Stimulated activated CD4-positive, alpha-beta T cell treated with anti-CD3 and anti-CD28 coated beads, Interleukin-1b, Interleukin-23, amount 100 ng/mL, for 1 hour (primary cell): ENCODE measurements at places on chromosomes 13 and 19.

DNA sequence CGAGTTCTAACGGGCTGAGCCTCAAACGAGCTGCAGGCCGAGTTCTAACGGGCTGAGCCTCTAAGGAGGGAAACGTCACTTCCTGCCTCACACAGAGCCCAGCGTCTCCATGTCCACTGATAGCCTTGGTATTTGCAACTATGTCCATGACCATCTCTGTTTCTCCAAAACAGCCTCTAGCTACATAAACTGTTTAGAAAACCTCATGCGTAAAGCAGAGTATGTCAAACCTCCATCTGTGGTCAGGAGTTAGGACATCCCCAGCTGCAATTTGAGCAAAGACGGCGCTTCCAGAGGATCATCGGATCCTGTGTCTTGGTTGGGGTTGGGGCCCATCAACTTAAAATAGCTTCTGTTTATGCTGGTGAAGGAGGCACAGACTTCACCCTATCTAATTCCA, 20.8 kb downstream of the RASA3 start:
- DNase-seq = no peak

- no peak for DNase-seq
Observed at GRCh38 chr19:19575411-19575810, 37.3 kb downstream of the CILP2 start.

DNA sequence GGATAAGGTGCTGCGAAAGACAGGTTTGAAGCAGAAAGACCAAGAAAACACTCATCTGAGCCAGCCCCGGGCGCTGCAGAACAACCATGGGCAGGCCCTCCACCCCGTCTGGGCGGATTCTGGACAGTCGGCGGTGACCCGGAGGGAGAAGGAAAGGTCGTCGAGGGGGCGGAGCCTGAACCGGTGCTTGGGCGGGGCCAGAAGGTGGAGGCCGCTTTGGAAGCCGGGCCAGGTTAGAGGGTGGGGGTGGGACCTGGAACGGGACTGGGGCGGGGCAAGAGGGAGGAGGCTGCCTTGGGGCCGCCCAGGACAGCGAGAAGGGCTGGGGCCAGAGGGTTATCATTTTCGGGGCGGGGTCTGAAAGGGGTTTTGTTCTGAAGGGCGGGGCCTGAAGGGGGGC, 5.0 kb upstream of the ZNF765 start:
- no peak for DNase-seq

- no peak for DNase-seq
Observed at GRCh38 chr13:50635504-50635903, 208.0 kb downstream of the DLEU7 start.

GRCh38 chr13:103876571-103876970, 810.4 kb upstream of the SLC10A2 start:
- DNase-seq = no peak

DNA sequence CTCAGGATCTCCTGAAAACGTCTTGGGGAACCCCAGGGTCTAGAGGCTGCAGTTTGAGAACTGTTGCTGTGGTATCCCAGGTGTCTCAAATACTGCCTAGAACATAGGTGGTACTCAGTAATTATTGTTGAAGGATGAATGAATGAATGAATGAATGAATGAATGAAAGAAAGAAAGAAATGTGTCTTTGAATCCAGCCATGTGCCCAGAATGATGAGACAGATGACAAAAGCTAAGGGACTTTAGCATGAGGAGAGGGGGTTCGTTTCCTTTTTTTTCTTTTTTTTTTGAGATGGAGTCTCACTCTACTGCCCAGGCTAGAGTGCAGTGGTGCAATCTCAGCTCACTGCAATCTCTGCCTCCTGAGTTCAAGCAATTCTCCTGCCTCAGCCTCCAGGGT, 7.8 kb downstream of the LSR start:
- no peak for DNase-seq

DNA sequence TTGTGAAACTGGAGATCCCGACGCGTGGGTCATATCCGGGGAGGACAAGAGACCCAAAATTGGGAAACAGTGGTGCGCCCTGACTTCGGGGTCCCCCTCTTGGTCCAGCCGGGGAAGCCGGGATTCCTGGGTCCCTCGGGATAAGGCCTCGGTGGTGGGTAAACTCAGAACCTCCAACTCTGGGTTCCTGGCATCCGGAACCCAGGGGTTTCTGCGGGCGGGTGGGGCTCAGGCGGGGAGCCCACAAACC, 688 bp downstream of the ZFP36 start:
- DNase-seq = no peak

GRCh38 chr19:17324357-17325114, 10.1 kb downstream of the ANO8 start:
- DNase-seq = no peak

- no peak for DNase-seq
Observed at GRCh38 chr13:114115796-114116195, 16.6 kb downstream of the RASA3 start.

DNA sequence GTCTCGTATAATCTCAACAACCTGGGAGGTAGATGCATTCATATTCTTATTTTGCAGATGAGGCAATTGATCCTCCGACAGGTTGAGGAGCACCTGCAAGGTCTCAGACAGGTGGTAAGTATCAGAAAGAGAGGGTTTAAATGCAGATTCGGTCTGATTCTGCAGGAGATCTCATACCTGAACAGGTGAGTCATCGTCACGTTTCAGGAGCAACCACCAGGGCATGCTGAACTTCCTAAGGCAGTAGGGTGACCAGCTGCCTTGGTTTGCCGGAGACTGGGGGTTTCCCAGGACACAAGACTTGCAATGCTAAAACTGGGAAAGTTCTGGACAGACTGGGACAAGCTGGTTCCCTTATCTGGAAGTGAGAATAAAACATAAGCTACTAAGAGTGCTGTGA, 68.8 kb upstream of the TSHZ3 start:
- no peak for DNase-seq

DNA sequence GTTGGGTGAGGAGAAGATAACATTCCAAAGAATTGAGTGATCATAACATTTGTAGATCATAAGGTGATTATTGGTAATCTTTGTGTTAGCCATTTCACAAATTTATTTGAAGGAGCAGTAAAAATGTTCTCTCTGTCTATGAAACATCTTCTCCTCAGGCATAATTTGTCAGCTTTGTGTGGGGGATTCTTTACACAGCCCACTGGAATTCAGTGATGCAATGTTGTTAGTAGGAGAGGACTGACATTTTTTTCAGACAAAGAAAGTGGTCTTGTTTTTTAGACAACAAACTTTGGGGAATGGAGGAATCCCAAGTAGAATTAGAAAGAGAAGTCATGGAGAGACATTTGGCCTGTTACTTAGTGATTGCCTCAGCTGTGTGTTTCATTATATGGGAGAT, 100.3 kb downstream of the ITGBL1 start:
- no peak for DNase-seq

DNA sequence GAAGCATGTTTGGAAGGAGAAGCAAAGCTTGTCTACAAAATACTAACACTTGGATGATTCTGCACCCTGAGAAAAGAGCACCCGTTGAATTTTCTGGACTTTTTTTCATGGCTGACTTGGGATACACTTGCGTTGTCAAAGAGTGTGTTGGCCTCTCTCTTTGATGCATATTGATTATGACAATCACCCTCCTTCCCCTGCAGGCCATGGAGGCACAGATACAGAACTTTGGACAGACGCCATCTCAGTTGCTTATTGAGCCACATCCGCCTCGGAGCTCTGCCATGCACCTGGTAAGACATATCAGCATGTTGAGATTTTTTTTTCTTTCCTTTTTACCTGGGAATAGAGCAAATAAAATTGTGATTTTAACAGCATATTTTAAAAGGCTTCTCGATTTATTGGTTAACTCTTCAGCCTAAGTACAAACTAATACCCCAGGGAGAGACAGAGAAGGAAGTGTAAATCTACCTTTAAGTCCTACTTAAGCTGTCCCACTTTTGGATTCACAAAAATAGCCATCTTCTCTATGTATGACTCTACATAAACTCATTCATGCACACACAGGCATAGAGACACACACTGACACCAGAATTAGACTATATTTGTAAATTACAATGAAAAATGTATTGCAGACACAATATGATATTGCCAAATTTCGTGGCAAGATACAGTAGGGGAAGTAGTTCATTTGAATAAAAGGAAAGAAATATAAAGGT, 169.7 kb upstream of the MAB21L1 start:
- DNase-seq = no peak

DNA sequence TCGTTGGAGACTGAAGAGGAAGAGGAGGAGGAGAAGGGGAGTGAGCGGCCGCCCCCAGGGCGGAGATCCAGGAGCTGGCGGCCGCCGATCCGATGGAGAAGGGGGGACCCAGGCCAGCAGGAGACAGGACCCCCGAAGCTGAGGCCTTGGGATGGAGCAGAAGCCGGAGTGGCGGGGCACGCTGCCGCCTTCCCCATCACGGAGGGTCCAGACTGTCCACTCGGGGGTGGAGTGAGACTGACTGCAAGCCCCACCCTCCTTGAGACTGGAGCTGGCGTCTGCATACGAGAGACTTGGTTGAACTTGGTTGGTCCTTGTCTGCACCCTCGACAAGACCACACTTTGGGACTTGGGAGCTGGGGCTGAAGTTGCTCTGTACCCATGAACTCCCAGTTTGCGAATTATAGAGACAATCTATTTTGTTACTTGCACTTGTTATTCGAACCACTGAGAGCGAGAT, 1.8 kb downstream of the GADD45B start:
- DNase-seq = no peak

- DNase-seq = no peak
Observed at GRCh38 chr19:12222980-12223630, 60.2 kb downstream of the ZNF136 start.

DNA sequence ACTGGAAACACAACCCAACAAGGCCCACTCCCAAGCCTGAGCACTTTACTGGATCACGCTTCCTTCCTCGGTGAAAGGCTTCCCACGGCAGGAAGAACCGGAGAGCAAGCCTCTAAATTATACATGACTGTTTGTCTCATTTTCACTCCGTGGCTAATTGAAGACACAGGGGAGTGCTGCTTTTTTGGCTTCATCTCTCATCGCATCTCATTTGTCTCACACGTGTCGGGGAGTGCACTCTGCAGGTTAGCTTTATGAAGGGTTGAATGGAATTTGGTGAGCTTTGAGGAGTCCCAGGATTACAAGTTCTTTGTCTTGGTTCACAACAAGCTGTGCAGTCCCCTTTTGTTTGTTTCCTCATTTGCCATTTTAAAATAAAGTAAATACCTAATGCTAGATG, 544.6 kb downstream of the GPC6 start:
- DNase-seq = no peak

- DNase-seq = peak; percentile 50
Observed at GRCh38 chr19:42386974-42387707, 3.0 kb downstream of the CNFN start.

DNA sequence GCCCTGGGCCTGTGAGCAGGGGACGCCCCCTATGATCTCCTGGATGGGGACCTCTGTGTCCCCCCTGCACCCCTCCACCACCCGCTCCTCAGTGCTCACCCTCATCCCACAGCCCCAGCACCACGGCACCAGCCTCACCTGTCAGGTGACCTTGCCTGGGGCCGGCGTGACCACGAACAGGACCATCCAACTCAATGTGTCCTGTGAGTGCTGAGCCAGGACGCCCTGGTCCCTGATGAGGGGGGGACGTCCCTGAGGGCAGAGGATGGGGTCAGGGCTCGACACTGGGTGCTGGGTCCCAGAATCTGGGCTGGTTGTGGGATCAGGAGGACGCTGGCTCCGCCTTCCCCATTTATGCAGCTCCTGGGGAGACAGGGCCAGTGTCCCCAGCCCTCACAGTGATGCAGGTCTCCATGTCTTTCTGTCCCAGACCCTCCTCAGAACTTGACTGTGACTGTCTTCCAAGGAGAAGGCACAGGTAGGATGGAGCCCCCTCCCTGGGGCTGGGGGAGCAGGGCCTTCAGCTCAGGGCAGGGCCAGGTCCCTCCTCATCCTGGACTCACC, 2.5 kb downstream of the SIGLEC7 start:
- no peak for DNase-seq

- no peak for DNase-seq
Observed at GRCh38 chr19:6551607-6552450, 21.0 kb downstream of the TNFSF9 start.

DNA sequence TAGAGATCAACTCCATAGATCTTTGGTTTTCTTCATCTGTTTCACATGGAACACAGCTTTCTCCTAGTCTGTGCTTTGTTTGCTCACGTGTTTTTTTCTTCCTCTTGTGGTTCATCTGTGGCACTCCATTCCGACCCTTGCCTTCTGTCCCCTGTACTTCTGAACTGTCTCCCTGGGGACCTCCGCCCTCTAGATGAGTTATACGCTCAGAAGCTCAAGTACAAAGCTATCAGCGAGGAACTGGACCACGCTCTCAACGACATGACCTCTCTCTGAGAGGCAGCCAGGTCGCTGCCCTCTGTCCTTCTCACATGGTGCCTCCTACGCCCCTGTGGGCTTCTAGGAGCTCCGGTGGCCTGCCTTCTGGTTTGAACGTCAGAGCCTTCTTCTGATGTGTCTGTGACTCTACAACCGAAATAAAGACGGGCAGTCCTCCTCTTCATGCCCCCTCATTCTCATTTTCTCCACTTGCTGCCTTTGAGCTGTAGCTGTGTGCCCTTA, 16.6 kb upstream of the RAB8A start:
- DNase-seq = no peak

DNA sequence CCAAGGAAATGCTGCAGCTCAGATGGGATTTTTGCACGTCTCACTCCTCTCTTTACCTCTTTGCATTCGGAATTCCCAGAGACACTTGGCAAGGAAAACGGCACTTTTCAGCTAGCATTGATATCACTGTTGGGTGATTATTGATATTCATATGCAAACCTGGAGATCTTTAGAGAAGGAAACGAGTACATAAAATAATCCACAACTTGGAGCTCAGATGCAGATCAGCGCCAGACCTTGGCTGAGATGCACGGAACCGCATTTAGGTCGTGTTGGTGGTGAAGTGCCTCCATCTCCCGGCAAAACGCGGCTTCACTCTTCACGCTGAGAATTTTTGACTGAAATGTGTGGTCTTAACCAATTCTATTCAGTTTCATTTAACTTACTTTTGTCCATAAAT, 77.2 kb upstream of the ARHGEF7 start:
- no peak for DNase-seq

DNA sequence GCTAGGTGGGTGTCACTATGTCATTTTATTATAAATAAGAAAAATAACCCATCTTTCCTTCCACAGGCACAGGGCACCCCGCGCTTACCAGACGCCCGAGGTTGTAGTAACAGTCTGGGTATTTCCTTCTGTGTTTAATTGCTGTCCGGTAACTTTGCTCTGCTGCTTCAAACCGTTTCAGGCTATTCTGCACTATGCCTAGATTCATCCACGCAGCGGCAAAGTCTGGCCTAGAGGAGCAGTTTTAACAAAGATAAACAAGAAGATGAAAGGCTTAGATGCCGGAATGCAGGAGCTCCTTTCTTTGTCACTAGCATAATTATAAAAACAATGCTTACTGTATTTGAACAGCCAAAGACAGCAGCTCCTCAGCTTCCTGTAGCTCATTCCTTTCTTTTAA, 36.9 kb upstream of the GGACT start:
- no peak for DNase-seq

GRCh38 chr13:20721454-20722357, 18.2 kb downstream of the IL17D start:
- no peak for DNase-seq

GRCh38 chr13:46667687-46668281, 114.8 kb downstream of the LRCH1 start:
- DNase-seq = no peak

- DNase-seq = no peak
Observed at GRCh38 chr13:42551611-42552010, 22.3 kb upstream of the TNFSF11 start.
